KBM-7 (cell line): ENCODE measurements at places on chromosomes 12 and 14.
A peak's percentile ranks its signal among the peaks of the same experiment; 100 is the strongest.

DNA sequence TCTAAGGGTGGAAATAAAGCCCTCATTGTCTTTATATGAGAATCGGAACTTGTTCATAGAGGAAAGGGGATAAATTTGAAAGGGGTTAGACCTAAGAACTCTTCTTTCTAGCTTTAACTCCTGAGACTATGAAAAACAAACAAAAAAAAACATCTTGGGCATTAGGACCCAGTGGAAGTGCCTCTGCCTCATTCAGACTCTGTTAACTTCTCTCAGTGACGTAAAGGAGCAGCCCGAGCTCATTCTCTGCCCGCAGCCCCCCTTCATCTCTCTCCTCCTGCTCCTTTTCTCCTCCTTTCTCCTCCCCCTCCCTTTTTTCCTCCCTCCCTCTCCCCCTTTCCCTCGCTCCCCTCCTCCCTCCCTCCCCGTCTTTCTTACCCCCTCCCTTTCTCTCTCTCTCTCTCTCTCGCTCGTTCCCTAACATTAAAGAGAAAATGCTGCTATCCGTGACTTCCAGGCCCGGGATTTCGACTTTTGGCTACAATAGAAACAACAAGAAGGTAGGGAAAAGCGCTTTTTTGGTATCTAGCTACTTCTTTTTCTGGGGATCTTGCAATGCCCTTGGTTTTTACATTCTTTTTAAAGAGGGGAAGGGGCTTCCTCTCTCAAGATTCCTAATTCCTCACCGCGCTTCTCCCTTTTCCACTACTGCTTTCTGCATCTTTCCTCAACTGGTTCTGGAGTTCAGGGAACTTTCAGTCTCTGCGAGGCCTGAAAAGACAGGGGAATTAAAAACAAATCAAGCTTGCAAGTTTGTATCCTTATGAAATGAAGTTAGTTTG, at the start of gene RBMS2:
RBMS2 (plus strand) TSS at position 231 of the 782 bp plus-strand sequence; CDS start at position 435, 204 bp downstream.
- DNase-seq = peak; percentile 79

DNA sequence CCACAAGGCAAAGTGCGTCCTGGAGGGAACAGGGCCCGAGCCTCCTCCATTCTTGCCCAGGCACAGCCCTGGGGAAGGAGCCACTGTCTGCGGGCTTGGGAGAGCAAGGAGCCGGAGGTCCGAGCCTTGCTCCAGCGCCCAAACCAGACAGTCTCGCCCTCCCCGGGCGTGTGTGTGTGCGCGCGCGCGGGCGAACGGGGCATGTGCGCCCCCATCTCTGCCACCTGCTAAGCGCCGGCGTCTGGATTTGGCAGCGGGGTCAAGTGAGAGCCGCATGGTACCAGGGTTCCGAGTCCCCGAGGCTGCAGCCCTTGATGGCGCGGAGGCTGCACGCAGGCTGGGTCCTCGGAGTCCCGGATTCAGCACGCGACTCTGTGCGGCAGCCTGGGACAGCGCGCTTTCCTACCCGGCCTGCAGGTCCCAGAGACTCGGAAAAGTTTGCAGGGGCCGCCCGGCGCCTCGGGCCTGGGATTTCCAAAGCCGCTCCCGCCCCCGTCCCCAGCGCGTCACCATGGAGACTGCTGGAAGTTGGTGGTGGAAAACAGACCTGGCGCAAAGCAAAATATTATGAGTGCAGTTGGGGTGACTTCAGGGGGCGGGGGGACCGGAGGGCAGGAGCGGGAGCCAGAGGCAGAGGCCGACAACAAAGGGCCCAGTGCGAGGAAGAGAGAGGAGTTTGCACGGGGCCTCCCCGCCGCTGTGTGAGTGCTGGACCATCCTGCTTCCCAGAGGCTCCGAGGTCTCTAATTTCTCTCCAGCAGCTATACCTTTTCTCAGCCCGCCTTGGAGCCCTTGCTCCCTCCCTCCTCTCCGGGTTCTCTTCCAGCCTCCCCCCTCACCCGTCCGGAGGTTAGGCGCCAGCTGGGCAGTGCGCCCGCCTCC, 4.2 kb downstream of the RFX4 start:
- DNase-seq = no peak

DNA sequence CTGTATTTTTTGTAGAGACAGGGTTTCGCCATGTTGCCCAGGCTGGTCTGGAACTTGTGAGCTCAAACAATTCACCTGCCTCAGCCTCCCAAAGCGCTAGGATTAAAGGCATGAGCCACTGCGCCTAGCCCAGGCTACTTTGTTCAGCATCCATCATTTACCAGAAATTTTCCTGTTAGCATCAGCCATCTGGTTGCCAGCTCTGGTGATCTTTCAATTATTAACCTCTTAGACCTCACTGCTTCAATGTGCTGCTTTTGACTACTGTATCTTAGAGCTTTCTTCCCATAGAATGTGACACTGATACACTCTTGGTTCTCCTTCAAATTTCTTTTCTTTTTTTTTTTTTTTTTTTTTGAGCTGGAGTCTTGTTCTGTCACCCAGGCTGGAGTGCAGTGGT, 5.4 kb upstream of the AMHR2 start:
- DNase-seq = no peak

- no peak for DNase-seq
Measured at GRCh38 chr12:62761658-62762057, 173.3 kb downstream of the PPM1H start.

- no peak for DNase-seq
Measured at GRCh38 chr14:55381561-55381960, 30.1 kb downstream of the ATG14 start.

DNA sequence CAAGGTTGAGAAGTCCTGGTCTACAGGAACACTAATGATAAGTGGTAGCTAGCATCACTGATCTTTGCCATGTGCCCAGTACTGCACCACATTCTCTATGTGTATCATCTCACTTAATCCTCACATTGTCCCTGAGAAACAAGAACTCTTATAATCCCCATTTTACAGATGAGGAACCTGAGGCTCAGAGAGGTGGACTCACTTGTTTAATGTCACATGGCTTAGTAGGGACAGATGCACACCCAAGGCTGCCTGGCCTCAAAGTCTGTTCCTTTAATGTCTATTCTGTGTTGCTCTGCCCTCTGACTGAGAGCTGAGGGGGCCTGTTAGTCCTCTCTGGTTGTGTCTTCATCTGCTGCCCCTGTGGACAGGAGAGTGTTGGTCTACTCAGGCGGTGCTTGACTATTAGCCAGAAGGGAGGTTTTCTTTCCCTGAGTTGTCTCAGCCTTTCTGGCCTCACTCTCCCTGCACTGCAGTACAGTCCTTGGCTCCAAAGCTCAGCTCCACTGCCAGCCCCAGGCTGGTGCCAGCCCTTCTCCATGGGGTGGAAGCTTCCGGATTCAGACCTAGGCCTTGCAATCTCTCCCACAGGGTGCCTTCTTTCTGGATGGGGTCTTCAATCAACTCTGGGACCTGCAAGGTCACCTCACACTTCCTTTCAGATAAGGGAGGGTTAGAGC, 4.9 kb upstream of the DYNLL1 start:
- DNase-seq = no peak

- DNase-seq = no peak
Measured at GRCh38 chr14:38138473-38139138, 69.1 kb upstream of the SSTR1 start.
